ENCODE measurements at places on chromosomes 2 and 18.

GRCh38 chr18:79275992-79276391 lies 119.7 kb upstream of the NFATC1 start:
- no peak for DNase-seq

DNA sequence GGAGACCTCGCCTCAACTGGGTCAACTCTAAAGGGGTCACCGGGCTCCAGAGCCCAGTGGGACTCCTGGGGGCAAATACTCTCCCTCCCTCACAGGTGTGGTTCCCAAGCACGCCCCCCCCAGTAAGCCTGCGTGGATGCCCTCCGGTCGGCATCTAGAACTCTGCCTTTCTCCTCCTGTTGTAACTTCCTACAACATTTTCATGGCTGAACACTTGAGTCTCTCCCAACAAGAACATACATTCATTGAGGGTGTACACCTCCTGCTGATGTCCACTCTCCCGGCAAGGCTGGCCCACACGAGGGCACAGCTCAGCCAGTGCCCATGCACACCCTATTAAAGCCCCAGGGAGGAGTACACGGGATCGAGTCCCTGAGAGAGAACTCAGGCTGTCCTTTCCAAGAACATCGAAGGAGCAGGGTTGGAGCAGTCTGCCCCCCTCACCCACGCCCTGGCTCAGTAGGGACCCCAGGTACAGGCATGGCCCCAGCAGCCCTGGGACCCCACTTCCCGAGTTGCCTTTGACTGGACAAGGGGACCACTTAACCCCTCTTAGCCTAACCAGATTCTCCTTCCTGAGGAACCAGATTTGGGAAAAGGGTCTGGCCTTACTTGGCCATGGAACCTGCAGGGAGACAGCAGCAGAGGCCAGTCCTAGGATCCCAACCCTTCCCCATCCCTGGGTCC lies 37.4 kb downstream of the FAM178B start:
- DNase-seq = no peak

- no peak for DNase-seq
These were observed 68.4 kb upstream of the RTN4 start for GRCh38 chr2:55118643-55119083.

- no peak for DNase-seq
These were observed 94.2 kb upstream of the DLX2 start for GRCh38 chr2:172196768-172197431.

- DNase-seq = no peak
These were observed 46.4 kb upstream of the ASB1 start for GRCh38 chr2:238380336-238380735.

DNA sequence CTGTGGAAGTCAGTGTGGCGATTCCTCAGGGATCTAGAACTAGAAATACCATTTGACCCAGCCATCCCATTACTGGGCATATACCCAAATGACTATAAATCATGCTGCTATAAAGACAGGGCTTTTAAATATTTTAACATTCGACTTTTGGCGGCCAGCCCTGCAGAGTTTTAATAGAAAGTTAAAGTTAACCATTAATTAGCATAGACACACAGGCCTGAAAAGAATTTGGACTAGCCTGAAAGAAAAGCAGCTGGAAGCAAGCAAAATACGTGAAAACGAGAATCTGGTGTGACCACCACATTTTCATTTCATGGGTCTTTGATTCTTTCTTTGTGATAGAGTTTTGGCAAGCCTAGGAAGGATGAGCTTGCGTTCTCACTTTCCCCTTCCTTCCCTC lies 184.0 kb downstream of the SCG2 start:
- DNase-seq = no peak

DNA sequence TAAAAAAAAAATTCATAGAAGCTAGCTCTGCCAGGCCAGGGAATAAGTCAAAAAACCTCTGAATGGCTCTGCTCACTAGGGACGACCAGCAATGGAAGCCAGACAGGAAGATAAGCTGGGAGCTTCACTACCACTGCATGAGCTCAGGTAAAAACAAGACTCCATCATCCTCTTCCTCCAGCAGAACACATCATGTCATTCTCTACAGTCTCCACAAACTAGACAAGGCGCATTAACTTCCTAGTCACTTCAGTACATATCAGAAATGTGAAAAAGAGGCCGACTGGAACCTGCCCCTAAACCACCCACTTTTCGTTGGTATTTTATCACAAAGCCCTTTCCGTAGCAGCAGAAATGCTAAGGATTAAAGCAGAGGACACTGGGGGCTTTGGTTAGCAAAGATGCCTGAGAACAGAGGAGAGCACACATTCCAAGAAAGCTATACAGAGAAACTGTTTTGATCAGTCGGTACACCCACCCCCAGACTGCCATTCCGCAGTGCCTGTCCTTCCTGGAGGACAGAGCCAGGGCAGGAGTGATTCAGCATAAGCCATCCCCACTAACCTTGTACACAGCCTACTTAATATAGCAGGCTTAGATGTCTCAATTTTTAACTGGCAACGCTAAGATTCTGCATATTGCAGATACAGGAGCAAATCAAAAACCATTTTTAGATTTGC lies 53.4 kb downstream of the AAK1 start:
- DNase-seq = no peak

DNA sequence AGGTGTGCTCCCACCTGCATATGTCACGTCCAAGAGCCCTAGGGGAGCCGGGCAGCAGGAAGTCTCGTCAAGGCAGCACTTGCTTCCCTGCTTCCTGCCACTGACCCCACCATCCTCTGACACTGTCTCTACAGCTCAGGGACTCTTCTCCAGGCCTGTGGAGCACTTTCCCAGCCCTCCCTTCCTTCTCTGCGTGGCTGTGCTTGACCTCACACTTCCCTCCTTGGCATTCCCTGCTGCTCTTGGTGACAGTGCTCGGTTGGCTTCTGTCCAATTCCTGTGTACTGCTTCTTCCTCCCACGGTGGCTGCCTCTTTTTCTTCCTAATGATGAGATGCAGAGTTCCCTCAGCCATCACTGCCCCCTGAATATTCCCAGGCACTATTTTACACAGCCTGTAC lies 2.8 kb downstream of the CIDEA start:
- no peak for DNase-seq

DNA sequence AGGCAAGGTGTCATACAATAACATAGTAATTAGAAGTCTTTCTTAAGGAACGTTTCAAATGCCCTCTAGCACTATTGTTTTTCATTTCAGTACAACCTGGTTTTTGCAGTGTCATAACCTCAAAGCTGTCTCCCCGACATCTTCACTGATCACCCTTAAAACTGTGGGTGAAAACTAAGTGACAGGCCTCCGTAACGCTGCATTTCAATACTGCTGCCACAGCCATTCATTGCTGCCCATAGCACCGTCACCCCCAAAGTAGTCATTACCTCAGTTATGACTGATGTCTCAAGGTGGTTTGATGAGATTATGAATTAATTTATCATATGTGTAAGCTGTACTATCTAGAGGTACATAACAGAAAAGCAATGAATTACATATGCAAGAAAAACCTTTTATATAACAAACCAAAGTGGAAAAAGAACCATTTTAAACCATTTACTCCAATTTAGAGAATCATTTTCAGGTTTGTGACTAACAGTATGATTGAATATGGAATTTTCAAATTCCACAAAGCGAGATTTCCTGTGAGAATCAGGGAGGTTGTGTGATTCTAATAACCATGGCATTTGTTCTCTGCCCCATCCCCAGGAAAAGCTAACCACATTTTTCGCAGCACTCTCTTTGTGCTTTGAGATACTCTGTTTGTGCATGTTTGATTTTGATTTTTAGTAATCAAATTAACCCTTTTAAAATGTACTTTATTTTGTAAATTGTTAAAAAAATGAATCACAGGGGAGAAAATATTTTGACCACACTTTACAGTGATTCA lies 263.0 kb downstream of the PTGR3 start:
- peak; percentile 41 for DNase-seq

GRCh38 chr2:47187069-47187468 lies 32.0 kb upstream of the STPG4 start:
- no peak for DNase-seq

GRCh38 chr2:75640621-75641121 lies 5.9 kb upstream of the MRPL19 start:
- DNase-seq = peak; percentile 63

GRCh38 chr2:54871457-54872107 lies 148.1 kb downstream of the EML6 start:
- DNase-seq = no peak

Data from Panc1 (cell line).